ENCODE measurements at places on chromosomes 7 and 10.

DNA sequence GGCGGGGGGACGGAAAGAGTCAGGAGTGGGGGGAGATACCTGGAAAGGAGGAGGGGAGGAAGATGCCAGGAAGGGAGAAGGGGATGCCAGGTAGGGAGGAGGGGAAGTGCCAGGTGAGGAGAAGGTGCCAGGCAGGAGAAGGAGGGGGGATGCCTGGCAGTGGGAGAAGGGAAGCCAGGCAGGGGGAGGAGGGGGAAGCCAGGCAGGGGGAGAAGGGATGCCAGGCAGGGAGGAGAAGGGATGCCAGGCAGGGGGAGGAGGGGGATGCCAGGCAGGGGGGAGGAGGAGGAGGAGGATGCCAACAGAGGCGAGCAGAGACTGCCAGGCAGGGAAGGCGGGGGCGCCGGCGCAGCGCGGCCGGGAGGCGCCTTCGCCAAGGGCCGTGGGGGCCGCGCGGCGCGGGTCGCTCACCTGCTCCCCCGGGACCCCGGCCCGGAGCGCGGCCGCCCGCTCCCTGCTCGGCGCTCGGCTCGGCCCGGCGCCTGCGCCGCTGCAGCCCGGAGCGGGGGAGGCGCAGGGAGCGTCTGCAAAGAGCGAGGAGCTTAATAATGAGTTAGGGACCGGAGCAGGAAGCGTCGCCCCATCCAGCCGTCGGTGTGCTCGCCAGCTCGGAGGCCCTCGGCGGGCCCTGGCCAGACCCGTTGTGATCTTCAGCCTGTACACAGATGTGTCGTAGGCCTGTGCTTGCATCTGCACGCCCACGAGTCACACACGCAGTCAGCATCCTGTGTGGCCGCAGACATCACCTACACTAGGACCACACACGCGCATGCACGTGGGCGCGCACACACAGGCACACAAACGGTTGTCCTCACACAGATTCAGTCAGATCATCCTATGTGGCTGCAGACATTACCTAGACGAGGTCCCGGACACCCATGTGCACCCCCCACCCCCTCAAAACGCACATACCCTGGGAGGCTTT lies 28.4 kb upstream of the SMARCD3 start:
- DNase-seq: peak; percentile 83

GRCh38 chr10:103144041-103144440 lies 49.0 kb downstream of the NT5C2 start:
- DNase-seq: no peak

DNA sequence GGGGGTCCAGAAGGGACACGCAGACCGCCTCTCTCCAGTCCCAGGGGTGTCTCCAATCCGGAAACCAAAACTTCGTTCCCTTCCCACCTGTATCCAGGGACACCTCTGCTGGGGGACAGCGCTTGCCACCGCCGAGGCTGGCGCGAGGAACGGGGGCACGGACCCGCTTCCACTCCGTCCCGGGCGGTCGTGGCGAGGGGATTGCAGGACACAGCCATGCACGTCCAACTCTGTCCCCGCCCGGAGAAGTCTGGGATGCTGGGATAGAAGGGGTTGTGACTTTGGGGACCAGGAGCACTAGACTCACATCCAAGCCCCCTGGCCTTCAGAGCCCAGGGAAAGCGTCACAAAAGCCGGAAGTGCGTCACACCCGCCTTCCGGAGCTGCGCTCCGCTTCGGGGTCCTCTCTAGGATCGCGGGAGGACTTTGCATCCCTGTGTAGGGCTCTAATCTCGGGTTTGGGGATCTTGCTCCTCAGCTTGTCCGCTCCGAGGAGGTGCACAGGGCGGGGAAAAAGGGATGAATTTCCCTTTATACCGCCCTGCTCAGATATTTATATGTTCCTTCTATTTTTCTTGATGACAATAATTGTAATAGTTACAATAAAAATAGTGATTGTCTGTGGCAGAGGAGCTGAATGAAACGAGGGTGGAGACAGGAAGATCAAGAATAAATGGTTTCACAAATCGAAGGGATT lies at the start of gene FAM200A:
FAM200A (minus strand) TSS at position 348 of the 697 bp plus-strand sequence. CDS start 3,707 bp downstream, outside the sequence.
- DNase-seq: peak; percentile 96

DNA sequence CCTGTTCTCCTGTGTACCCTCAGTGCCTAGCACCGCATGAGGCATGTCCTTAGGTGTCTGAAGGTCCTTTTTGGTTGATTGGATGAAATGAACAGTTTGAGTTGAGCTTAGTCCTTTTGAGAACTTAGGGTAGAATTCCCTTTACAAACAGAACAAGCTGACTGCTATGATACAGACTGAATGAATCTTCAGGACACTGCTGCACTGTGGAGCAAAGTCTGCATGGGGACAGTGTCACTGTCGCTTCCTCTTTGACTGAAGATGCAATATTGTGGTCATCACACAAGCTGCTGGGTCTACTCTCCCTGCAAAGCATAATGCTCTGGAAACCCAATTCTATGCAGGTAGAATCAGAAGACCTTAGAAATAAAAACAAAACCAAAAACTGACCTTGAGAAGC lies 8.6 kb upstream of the PLAU start:
- DNase-seq: no peak

GRCh38 chr10:112308125-112308502 lies 24.9 kb downstream of the TECTB start:
- no peak for DNase-seq

GRCh38 chr10:93680412-93681047 lies 21.9 kb downstream of the FRA10AC1 start:
- peak; percentile 55 for DNase-seq
